Upper lobe of right lung (tissue), 1 donor: ENCODE measurements at places on chromosomes 3 and 15. TPM values are rescaled to one million over a fixed set of nuclear protein-coding genes. Genes with fewer than 3 reads are reported as not detected.

DNA sequence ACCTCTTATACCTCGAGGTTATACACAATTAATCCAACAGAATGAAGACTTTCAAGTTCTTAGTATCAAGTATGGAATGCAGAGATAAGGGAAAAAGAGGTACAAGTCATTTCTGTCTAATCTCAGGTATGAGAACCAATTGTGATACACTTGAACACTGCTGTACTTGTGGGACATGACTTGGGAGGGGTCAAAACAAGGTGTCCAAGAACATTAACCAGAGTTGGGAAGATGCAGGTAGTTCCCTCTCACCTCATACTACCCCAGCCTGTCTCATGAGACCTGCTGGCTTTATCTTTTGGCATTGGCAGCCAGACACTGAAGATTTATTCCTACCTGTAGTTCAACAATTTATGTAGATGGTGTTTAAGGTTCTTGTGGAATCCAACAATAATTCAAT is 209.7 kb downstream of the NR1D2 start:
- H3K4me1 ChIP-seq = no peaks in the 10 kb centered on the region
- no peaks in the 10 kb centered on the region for H3K36me3 ChIP-seq

GRCh38 chr3:14687360-14687759 is 12.4 kb downstream of the C3orf20 start:
- no peak overlapping the region for H3K4me3 ChIP-seq
- H3K27ac ChIP-seq = no peak overlapping the region
- H3K36me3 ChIP-seq = no peaks in the 10 kb centered on the region

DNA sequence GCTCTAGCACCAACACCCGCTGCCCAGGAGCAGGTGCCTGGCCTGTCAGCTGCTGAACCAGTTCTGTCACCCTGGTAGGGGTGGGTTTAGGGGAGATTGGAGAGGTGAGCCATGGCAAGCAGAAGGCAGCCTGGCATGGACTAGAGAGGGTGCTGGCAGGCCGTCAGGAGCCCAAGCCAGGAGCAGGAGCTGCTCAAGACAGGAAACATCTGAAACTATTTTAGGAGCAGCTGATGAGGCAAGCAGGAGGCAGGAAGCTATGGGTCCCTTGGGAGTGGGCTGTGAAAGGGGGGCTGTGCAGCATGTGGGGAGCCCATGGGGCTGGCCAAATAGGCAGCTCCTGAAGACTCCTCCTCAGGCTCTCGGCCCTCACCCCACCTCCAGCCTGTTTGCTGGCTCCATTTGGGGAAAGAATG is 2.3 kb downstream of the INKA1 start:
- H3K36me3 ChIP-seq = peaks cover 11% of the 10 kb centered on the region
- peak; percentile 85 for DNase-seq
- peak overlapping the region; percentile 87 for H3K27ac ChIP-seq
- peaks cover 49% of the 10 kb centered on the region for H3K4me1 ChIP-seq
- H3K4me3 ChIP-seq = peak overlapping the region; percentile 91
- H3K27me3 ChIP-seq = no peaks in the 10 kb centered on the region

CDHR4 gene
- not detected for total RNA-seq

- peak overlapping the region; percentile 97 for H3K4me3 ChIP-seq
- H3K27ac ChIP-seq = no peak overlapping the region
- H3K4me1 ChIP-seq = peaks cover 24% of the 10 kb centered on the region
These were observed 880 bp upstream of the ARMC8 start for GRCh38 chr3:138186221-138186620.
